HT1080 (cell line): ENCODE measurements at places on chromosomes 2 and 18. TPM values are rescaled to one million over a fixed set of nuclear protein-coding genes. Genes with fewer than 3 reads are reported as not detected.

PFN4 gene
- 0.42 TPM in 1 of 2 replicates, not detected in the other for total RNA-seq

TMEM200C gene
- total RNA-seq: not detected in 2 replicates

CHRND gene
- not detected in 2 replicates for total RNA-seq

PPP1R1C gene
- total RNA-seq: not detected in 2 replicates

GPR45 gene
- total RNA-seq: not detected in 2 replicates

CROCC2 gene
- total RNA-seq: not detected in 2 replicates

RAPGEF4 gene
- 0.07 and 0.18 TPM in 2 replicates for total RNA-seq

LDLRAD4 gene
- not detected in 2 replicates for total RNA-seq

NR4A2 gene
- 0.67 and 1.5 TPM in 2 replicates for total RNA-seq

RNU2-63P gene
- 78.3 and 129 TPM in 2 replicates for total RNA-seq

SRD5A2 gene
- total RNA-seq: not detected in 2 replicates

MXD1 gene
- 3.5 and 4.6 TPM in 2 replicates for total RNA-seq

SLC16A14 gene
- not detected in 2 replicates for total RNA-seq
